Activated CD4-positive, alpha-beta memory T cell treated with anti-CD3 and anti-CD28 coated beads for 36 hours (primary cell): ENCODE measurements at places on chromosomes 3 and 15. TPM values are rescaled to one million over a fixed set of nuclear protein-coding genes. Genes with fewer than 3 reads are reported as not detected.

Gene GPR27
- total RNA-seq, result 1.2 TPM

Gene PAK6
- total RNA-seq, result 0.73 TPM

Gene ARHGEF26
- total RNA-seq, result 0.24 TPM

Gene RBP2
- not detected for total RNA-seq

Gene CPN2
- not detected for total RNA-seq

Gene EPHB3
- 0.07 TPM for total RNA-seq

Gene ALDH1A2
- total RNA-seq, result 0.19 TPM

Gene CD200
- 34.2 TPM for total RNA-seq

Gene ADAMTS9
- total RNA-seq, result not detected

Gene SI
- not detected for total RNA-seq

- H3K4me1 ChIP-seq, result peaks cover 3% of the 10 kb centered on the region
- no peak within 1 kb of the TSS for H3K4me3 ChIP-seq
- H3K36me3 ChIP-seq, result no peaks in the 10 kb centered on the region
- no peak within 1 kb of the TSS for H3K27ac ChIP-seq
- no peak for DNase-seq
Measured at GRCh38 chr15:79282371-79283251, at the start of gene ANKRD34C. ANKRD34C (plus strand) TSS chr15:79282722; CDS start chr15:79293285, 10,563 bp downstream.

- peaks cover 2% of the 10 kb centered on the region for H3K27me3 ChIP-seq
- H3K36me3 ChIP-seq, result no peaks in the 10 kb centered on the region
- peaks cover 4% of the 10 kb centered on the region for H3K4me1 ChIP-seq
- DNase-seq, result no peak
- no peak overlapping the region for H3K4me3 ChIP-seq
- no peak overlapping the region for H3K27ac ChIP-seq
Measured at GRCh38 chr15:38997841-38998240, 433.2 kb upstream of the RASGRP1 start.

- H3K4me3 ChIP-seq, result no peak overlapping the region
- peaks cover 9% of the 10 kb centered on the region for H3K4me1 ChIP-seq
- H3K27ac ChIP-seq, result no peak overlapping the region
Measured at GRCh38 chr3:28150465-28151206, 90.8 kb upstream of the CMC1 start.

- no peak overlapping the region for H3K4me3 ChIP-seq
- no peak for DNase-seq
- H3K27me3 ChIP-seq, result no peaks in the 10 kb centered on the region
- H3K4me1 ChIP-seq, result peaks cover 54% of the 10 kb centered on the region
- no peak overlapping the region for H3K27ac ChIP-seq
Measured at GRCh38 chr15:25422021-25422420, 16.8 kb downstream of the UBE3A start.

- no peak overlapping the region for H3K4me3 ChIP-seq
- peaks cover 2% of the 10 kb centered on the region for H3K36me3 ChIP-seq
- peak; percentile 39 for DNase-seq
- peaks cover under 1% of the 10 kb centered on the region for H3K27me3 ChIP-seq
- peaks cover 2% of the 10 kb centered on the region for H3K4me1 ChIP-seq
- no peak overlapping the region for H3K27ac ChIP-seq
Measured at GRCh38 chr3:149717391-149718056, 34.8 kb downstream of the COMMD2 start.

DNA sequence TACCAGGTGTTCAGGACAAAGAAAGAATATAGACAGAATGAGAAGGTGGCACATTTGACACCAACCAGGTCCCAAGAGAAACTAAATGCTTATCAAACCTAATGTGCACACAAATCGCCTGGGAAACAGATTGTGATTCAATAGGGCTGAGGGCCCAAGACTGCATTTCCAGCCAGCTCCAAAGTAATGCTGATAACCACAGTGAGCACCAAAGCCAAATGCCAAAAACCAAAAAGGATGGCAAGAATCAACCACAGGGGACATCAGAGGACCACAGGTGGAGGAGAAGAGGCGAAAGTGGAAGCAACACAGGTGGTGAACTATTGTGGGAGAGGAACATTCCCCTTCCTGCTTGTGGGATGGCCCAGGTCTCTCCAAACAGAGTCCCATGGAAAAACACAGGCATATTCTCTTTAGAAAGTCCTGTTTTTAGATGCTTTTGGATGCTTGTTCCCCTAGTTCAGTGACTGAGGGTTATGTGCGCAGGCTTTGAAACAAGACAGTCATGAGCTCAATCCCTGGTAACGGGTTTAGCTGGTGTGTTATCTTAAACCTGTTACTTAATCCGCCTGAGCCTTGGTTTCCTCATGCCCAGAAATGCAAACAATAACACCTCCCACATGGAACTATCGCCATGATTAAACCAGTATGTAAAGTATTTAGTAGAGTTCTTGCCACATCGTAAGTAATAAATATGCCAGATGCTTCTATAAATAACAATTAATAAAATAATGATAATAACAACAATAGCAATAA, 241.7 kb downstream of the ATP8B4 start:
- H3K27me3 ChIP-seq, result peaks cover 2% of the 10 kb centered on the region
- no peaks in the 10 kb centered on the region for H3K4me1 ChIP-seq
- no peaks in the 10 kb centered on the region for H3K36me3 ChIP-seq

GRCh38 chr15:73872346-73872745, 1.0 kb upstream of the TBC1D21 start:
- H3K27ac ChIP-seq, result no peak overlapping the region
- no peak for DNase-seq
- no peaks in the 10 kb centered on the region for H3K36me3 ChIP-seq
- no peak overlapping the region for H3K4me3 ChIP-seq

DNA sequence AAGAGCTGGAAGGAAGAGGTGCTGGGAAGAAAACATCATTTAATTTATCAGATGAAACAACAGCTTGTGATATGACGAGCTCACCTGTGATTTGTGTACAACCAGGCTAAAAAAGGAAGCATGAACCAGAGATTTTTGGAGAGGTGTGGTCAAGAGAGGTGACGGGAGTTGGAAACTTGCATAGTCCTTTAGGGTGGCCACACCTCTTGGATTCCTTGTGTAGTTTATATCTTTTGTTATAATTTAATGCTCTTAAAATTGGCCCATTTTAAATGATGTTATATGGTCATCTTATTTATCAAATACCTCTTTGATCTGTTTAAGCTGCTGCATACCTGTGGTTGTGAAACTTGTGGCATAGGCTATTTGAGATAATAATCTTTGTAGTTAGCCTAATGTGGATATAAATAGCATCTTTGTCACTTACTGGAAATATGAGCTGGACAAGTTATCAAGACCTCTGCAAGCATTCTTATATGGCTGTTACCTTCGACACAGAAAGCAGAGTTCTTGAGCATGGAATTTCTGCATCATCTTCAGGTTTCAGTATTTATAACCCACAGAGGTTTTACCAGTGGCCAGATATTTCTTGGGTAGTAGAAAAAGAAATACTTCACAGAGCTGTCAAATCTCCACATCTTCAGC, 49.1 kb downstream of the IL1RAP start:
- DNase-seq, result no peak
- peaks cover 36% of the 10 kb centered on the region for H3K36me3 ChIP-seq
- H3K4me1 ChIP-seq, result peaks cover 48% of the 10 kb centered on the region
- no peaks in the 10 kb centered on the region for H3K27me3 ChIP-seq
- H3K27ac ChIP-seq, result peak overlapping the region; percentile 74
- H3K4me3 ChIP-seq, result no peak overlapping the region

DNA sequence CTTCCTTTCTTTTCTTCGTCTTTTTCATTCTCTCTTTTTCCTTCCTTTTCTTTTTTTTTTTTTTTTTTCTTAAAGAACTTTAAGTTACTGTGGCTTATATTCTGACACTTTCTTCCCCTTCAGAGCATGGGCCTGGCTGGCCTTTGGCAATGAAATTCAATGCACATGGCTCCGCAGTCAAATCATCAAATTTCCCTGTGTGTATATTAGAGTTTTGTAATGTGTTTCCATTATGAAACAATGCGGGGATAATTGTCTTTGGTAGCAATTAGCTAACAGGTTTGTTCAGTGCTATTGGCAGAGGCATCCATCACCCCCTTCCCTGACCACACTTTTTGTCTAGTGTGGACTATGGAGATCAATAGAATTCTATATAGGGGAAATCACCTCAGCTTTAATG, 80.5 kb downstream of the CDIN1 start:
- no peak overlapping the region for H3K27ac ChIP-seq
- no peak overlapping the region for H3K4me3 ChIP-seq
- H3K4me1 ChIP-seq, result no peaks in the 10 kb centered on the region
- H3K36me3 ChIP-seq, result peaks cover 20% of the 10 kb centered on the region
- no peak for DNase-seq

DNA sequence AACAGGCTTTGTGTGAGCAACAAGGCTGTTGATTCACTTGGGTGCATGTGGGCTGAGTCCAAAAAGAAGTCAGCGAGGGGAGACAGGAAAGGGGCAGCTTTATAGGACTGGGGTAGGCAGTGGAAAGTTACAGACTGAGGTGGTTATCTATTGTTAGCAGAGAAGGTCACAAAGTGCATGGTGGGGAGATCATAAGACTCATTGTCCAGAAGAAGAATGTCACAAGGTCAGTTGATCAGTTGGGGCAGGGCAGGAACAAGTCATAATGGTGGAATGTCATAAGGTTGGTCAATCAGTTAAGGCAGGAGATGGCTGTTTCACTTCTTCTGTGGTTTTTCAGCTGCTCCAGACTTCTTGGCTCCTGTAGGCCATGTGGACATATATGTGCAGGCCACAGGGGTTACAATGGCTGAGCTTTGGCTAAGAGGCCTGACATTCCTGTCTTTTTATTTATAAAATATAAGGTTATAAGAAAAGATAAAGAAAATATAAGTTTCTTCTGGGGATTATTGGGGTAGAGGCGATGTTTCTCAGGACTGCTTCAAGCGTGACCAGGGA, 69.5 kb upstream of the SNTN start:
- H3K36me3 ChIP-seq, result no peaks in the 10 kb centered on the region
- H3K27ac ChIP-seq, result no peak overlapping the region
- peaks cover 3% of the 10 kb centered on the region for H3K27me3 ChIP-seq

GRCh38 chr3:131535596-131535995, 32.8 kb upstream of the MRPL3 start:
- H3K36me3 ChIP-seq, result no peaks in the 10 kb centered on the region
- H3K4me3 ChIP-seq, result no peak overlapping the region
- no peaks in the 10 kb centered on the region for H3K4me1 ChIP-seq

DNA sequence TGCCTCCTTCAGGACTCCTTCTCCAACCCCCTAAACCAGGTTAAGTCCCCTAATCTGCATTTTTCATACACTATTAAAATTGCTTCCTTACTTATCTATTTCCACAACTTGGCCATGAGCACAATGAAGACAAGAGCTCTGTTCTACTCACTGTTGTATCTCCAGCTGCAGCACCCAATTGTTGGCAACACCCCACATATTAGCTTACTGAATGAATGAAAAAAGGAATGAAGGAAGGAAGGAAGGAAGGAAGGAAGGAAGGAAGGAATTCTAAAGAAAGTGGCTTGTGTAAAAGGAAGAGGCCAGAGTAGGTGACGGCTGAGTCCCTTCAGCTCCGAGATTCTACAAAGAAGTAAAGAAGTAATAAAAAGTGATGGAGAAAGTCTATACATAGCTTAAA, 444.7 kb downstream of the ERC2 start:
- H3K4me3 ChIP-seq, result no peak overlapping the region
- no peaks in the 10 kb centered on the region for H3K27me3 ChIP-seq
- H3K27ac ChIP-seq, result no peak overlapping the region
- no peak for DNase-seq
- H3K36me3 ChIP-seq, result no peaks in the 10 kb centered on the region

GRCh38 chr15:68399096-68400065, 32.6 kb downstream of the ITGA11 start:
- H3K27ac ChIP-seq, result no peak overlapping the region
- H3K27me3 ChIP-seq, result peaks cover 6% of the 10 kb centered on the region
- no peak for DNase-seq
- H3K4me3 ChIP-seq, result no peak overlapping the region

DNA sequence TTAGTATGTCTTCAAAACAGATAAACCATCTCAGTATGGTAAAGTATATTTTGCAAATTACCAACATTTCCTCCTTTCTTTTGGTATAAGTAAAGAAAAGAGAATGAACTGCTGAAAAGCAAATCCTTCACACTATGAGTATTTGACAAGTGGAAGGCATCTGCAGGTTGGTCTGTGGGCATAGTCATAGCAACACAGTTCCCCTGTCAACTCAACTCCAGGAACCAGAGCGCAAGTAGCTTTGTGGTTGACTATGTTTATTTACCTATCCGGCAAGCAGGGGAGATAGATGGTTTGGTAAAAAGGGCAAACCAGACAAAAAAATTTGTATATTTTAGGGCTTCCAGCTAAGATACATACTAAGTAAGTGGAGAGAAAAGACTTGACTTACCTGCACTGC, 88.3 kb upstream of the PPIB start:
- H3K27ac ChIP-seq, result no peak overlapping the region
- H3K4me3 ChIP-seq, result no peak overlapping the region
- H3K4me1 ChIP-seq, result peaks cover 34% of the 10 kb centered on the region
- DNase-seq, result peak; percentile 19
- peaks cover 10% of the 10 kb centered on the region for H3K36me3 ChIP-seq
- H3K27me3 ChIP-seq, result no peaks in the 10 kb centered on the region

GRCh38 chr3:13072600-13073325, 466 bp downstream of the IQSEC1 start:
- H3K36me3 ChIP-seq, result no peaks in the 10 kb centered on the region
- peaks cover 25% of the 10 kb centered on the region for H3K4me1 ChIP-seq
- no peak for DNase-seq
- H3K4me3 ChIP-seq, result peak overlapping the region; percentile 63

DNA sequence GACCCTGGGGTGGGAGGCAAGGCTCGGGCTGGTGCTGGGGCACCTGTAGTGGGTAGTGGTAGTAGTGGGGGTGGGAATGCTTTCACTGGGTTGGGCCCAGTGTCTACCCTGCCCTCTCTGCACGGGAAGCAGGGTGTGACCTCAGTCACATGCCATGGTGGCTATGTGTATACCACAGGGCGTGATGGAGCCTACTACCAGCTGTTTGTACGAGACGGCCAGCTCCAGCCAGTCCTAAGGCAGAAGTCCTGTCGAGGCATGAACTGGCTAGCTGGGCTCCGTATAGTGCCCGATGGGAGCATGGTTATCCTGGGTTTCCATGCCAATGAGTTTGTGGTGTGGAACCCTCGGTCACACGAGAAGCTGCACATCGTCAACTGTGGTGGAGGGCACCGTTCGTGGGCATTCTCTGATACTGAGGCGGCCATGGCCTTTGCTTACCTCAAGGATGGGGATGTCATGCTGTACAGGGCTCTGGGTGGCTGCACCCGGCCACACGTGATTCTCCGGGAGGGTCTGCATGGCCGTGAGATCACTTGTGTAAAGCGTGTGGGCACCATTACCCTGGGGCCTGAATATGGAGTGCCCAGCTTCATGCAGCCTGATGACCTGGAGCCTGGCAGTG, 5.2 kb downstream of the DALRD3 start:
- no peak overlapping the region for H3K4me3 ChIP-seq
- H3K27ac ChIP-seq, result no peak overlapping the region
- H3K27me3 ChIP-seq, result no peaks in the 10 kb centered on the region
- peaks cover 25% of the 10 kb centered on the region for H3K4me1 ChIP-seq
- DNase-seq, result no peak

- H3K27ac ChIP-seq, result no peak overlapping the region
- no peak overlapping the region for H3K4me3 ChIP-seq
- H3K4me1 ChIP-seq, result no peaks in the 10 kb centered on the region
- H3K36me3 ChIP-seq, result no peaks in the 10 kb centered on the region
- H3K27me3 ChIP-seq, result no peaks in the 10 kb centered on the region
Measured at GRCh38 chr3:22980346-22980745, 222.8 kb upstream of the UBE2E2 start.
